ENCODE measurements at places on chromosomes 6 and 20.

DNA sequence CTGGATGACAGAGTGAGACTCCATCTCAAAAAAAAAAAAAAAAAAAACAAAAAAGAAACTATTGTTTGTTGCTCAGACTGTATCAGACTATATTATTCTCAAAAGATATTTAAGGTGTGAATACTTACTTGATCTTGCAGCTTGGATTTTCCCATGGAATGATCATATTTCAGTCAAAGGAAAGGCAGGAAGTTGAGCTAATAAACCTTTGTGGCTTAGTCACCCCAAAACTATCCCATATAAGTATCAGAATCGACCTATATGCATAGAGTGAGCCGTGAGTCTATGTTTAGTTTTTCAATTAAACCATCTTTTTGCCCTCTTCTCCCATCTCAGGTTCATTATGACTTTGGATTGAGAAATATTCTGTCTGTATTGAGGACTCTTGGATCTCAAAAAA, 152.6 kb downstream of the DNAH8 start:
- no peak for DNase-seq

DNA sequence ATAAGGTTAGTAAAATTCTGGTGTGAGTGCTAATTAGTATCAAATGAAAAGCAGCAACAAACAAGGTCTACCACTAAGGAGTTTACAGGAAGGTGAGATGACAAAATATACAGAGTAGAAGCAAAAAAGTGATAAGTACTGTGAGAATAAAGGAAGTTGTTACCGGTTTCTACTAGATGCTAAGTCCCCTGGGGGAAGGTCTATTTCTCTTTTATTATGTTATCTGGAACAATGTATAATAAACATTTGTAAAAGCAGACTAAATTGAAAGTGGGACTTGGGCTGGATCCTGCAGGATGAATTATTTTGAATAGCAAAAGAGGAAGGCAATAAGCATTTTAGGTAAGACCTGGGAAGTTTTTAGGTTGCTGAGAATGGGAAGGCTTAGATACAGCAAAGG, 158.7 kb upstream of the SLC22A16 start:
- DNase-seq, result no peak

DNA sequence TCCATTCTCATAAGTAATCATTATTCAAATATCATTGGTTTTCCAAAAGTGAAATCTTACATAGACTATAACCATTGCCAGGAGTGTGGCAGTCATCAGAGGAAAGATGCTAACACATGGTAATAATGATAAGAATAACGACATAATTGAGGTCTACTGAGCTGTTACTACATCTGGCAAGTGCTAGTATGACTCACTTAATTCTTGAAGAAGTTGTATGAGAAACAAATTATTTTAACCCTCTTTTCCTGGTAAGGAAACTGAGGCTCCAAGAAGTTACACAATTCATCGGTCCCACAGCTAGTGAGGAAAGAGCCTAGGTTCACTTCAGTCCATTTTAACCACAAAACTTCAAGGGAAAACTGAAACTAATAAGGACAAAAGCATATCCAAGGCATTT, 335.6 kb upstream of the BTBD3 start:
- DNase-seq, result no peak

DNA sequence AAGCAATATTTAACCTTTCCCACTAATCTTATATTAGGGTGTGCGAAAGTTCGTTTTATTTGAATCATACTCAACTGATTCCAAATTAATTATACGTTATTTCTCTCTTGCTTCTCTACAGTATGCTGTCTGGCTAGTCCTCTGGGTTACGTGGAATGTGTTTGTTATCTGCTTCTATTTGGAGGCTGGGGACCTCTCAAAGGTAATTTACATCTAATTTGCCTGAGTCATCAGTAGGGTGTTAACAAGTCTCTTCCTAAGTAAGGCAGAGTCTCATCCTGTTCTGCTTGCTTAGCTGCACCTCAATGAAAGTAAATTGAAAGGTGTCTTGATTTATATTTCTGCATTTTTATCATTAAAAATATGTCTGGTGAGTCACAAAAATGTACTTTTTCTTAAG, 551.5 kb downstream of the NKAIN2 start:
- no peak for DNase-seq

GRCh38 chr20:24617757-24618450, 148.5 kb downstream of the SYNDIG1 start:
- DNase-seq, result no peak

DNA sequence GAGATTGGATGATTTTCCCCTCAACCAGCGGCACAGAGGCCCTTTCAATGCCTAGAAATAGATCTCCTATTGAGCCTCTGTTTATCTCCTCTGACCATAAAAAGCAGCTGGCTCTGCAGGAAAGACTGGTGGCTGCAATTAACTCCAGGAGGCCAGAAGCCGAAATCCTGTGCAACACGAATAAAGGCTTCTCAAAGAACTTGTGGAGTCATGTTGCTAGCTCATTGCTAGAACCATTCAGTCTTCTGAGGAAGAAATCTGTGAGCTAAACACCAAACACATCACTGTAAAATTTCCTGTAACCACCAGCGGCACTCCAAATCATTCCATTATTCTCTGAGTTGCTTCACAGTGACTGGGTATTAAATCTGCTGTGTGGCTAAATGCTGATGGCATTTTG, 49.1 kb upstream of the TPD52L1 start:
- DNase-seq, result no peak

DNA sequence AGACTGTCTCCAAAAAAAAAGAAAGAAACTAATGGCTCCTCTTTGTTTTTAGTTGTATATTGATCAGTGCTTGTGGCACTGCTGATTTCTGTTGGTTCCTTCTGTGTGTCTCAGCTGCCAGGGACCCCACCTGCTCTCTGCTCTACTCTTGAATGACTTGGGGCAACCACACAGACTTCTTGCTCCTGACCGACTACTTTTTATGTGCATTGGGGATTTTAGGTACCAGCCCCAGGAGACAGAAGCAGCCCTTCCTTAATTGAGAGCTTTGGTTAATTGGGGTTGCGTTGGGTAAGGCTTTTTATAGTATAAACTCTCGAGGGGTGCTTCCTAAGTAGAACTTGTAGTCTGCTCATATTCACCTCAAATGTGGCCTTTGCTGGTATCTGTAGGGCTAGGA, 6.9 kb downstream of the STK35 start:
- DNase-seq, result no peak

GRCh38 chr6:14986370-14986769, 259.5 kb upstream of the JARID2 start:
- DNase-seq, result no peak

DNA sequence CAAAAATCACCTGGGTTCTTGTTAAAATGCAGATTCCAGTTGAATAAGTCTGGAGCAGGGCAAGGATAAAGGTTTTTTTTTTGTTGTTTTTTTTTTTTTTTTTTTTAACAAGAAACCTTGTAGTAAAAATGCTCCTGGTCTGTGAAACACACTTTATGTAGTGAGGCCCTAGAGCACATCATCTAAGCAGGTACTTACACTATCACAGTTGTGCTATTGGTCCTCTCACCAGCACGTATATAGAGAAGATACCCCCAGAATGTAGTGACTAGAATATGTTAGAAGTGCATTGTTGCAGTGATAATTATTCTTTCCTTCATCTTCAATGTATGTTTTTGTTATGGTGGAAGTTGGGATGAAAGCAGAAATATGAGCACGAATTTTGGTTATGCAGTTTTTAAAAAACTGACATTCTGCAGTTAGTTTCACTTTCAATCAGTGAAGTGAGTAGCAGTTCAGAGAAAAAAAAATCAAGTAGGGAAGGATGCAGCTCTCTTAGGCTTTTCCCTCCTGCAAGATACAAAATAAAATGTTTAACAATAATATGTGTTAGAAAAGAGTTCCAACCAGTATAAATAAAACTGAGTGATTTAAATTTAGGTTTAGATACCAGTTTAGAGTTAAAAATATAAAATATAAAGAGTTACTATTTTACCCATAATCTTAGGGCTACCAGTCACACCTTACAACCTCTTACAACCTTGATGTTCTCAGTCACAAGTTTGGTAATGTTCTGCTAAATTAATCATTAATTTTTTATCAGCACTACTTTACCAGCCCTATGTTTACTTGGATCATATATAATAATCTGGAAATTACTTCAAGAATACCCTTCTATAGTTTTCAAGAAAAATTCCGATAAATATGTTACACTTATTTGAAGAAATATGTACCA, 9.2 kb upstream of the DEFB113 start:
- DNase-seq, result no peak

- no peak for DNase-seq
These were observed 103.2 kb upstream of the TNFAIP3 start for GRCh38 chr6:137763886-137764285.

- no peak for DNase-seq
These were observed 5.7 kb upstream of the USP49 start for GRCh38 chr6:41900861-41901260.

DNA sequence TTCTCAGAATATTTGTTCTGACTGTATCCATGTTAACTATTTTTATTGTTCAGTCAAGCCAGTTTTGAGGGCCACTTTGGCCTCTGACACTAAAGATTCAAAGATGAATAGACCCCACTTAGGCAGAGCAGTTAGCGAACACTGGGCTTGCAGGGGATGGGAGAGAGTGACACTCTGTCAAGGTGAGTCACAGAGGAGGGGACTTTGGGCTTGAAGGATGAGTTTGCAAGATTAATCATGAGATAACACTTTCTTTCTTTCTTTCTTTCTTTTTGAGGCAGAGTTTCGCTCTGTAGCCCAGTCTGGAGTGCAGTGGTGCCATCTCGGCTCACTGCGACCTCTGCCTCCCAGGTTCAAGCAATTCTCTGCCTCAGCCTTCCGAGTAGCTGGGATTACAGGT, 46.4 kb downstream of the SPATA2 start:
- no peak for DNase-seq

DNA sequence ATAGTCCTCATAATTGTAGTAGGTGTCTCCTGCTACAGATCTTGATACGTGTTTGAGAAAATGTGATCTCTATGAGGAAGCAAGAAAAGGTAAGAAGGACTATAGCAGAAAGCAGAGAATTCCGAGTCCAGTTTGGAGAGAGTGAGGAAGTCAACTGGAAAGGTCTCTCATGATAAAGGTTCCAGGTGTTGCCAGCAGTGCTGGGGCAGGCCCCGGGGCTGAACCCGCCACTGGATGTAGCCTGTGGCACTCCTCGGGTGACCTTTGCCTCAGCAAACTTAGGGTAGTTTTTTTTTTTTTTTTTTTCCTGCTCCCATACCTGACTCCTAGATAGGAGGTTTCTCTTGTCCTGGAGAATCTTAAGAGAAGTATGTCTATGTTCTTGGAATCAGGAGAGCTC, 62.8 kb downstream of the FAM120B start:
- DNase-seq, result no peak

- DNase-seq, result no peak
These were observed 91.9 kb downstream of the CD164 start for GRCh38 chr6:109290143-109290931.

- DNase-seq, result no peak
These were observed 8.8 kb upstream of the MYT1 start for GRCh38 chr20:64155258-64156135.

DNA sequence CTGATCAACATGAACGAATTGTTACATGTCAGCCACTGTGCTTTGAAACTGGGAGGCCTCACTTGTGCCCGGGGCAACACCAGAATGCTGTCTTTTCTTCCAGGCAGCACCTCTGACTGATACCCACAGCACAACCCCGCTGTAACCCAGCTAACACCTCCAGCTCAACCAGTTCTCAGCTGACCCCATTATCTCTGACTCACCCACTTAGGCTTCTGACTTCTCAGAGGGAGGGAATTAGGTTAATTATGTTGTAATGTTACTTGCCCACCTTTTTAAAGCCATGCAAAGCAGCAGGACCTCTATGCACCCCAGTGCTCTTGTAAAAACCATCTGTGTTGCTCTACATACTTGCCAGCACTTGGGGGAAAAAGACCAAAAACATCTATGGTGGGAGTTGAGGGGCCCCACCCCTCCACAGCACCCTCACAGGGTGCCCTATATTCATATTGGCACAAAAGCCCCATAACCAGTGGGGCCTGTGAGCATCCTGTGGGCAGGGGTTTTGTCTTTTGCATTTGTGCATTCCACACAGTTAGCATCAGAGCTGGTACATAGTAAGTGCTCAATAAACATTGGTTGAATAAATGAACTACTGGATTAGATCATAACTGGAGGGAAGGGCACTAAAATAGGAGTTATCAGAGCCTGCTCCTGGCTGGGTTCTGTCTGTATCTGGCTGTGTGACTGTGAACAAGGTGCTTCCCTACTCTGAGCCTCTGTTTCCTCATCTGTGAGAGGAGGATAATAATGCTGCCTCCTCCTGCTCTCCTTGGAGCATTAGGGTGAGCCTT, 22.3 kb downstream of the BNIP5 start:
- no peak for DNase-seq

DNA sequence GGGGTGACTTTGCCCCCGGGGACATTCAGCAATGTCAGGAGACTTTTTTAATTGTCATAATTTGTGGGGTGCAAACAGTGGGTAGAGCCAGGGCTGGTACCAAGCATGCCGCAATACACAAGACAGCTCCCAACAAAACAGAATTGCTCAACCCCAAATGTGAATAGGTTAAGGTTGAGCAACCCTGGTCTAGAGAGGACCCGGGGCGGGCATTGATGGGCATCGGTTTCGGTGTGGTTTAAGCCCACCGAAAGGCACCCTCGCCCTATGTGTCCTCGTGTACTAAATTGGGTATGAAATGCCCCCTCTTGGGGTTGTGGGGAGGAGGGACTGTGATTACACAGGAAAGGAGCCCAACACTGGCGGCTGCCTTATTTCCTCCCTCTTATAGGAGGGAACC, 36.0 kb downstream of the KIAA1755 start:
- no peak for DNase-seq

DNA sequence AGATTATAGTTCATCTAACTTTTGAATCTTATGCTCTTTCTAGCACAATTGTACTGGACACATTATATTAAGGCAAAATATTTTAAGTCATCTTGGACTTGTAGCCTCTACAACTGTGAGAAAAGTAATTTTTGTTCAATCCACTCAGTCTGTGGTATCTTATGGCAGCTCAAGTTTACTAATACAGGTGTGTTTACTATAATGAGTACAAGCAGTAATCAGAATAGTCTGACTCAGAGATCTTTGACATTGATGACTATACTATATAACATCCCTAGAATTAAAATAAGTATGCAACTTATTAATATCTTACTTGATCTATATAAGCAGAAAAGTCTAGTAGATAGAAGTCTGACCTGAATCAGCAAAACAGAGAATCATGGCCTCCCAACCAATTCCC, 40.7 kb upstream of the PRSS16 start:
- no peak for DNase-seq

GRCh38 chr6:130893277-130893676, 66.1 kb downstream of the SMLR1 start:
- DNase-seq, result peak; percentile 10

DNA sequence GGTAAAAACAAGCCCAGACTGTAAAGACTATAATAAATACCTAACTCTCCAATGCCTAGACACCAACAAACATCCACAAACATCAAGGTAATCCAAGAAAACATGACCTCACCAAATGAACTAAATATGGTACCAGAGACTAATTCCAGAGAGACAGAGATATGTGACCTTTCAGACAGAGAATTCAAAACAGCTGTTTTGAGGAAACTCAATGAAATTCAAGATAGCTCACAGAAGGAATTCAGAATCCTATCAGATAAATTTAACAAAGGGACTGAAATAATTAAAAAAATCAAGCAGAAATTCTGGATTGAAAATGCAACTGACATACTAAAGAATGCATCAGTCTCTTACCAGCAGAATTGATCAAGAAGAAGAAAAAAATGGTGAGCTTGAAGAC, 26.6 kb downstream of the NCOA6 start:
- DNase-seq, result no peak

- DNase-seq, result no peak
These were observed 207.4 kb upstream of the ZNF217 start for GRCh38 chr20:53800883-53801604.

- DNase-seq, result no peak
These were observed 34.3 kb upstream of the POU5F1 start for GRCh38 chr6:31204751-31205145.

- no peak for DNase-seq
These were observed 197.1 kb upstream of the PLN start for GRCh38 chr6:118350881-118351430.

Data from CD4-positive, alpha-beta T cell treated with Interleukin-1 beta for 1 hour (primary cell).